ENCODE measurements at places on chromosomes 1 and 21.

DNA sequence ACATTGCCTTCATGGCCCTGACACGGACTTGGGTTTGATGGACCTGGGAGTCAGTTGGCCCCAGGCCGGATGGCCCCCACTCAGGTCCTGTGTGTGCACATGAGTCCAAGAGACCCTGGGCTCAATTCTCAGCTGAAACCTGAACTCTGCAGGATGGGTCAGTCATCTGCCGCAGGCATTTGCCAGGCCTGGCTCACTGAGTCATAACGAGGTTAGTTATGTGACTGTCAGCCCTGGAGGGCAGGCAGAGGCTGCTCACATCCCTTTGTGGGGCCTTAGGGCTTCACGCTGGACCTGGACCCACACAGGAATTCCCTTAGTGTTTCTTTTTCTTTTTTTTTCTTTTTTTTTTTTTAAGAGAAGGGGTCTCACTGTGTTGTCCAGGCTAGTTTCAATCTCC, 46.5 kb downstream of the PSMG1 start:
- no peak for DNase-seq

GRCh38 chr1:181484821-181485220, 1.5 kb downstream of the CACNA1E start:
- no peak for DNase-seq

GRCh38 chr1:85158910-85159309, 41.9 kb downstream of the SYDE2 start:
- no peak for DNase-seq

DNA sequence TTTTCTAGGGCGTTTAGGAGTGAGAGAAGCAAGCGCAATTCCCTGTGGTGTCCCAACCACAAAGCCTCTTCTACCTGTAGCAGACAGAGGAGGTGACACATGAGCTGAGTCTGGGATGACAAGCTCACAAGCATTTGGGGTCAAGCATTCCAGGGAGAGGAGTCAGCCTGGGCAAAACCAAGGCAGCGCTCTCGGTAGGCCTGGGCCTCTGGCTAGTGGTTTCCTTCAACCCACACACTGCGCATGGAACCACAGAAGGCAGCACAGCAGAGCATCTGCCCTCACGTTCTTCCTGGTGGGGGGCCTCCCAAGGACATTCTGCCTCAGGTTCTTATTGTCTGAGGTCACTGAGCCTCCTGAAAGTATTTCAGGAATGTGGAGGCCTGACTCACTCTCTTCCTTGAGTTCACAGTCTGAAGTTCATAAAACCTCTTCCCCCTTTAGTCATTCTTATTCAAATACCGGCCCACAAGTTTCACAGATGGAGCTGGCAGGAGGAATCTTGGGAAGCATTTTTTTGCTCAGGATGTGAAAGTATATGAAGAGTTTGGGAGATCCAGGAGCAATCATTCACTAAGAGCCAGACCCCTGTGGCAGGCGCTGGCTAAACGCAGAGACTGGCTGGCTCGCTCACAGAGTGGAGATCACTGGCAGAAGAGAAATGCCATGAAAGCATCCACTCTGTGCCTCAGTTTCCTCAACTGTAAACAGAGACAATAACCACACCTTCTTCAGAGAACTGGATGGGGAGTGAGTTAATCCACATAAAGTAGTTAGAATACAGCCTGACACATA, 26.8 kb downstream of the CCN1 start:
- DNase-seq: no peak

- DNase-seq: no peak
Observed at GRCh38 chr1:101653482-101653946, 343.2 kb downstream of the OLFM3 start.

- DNase-seq: no peak
Observed at GRCh38 chr1:235093013-235093695, 35.5 kb downstream of the TOMM20 start.

GRCh38 chr1:85911742-85912141, 203.5 kb upstream of the ZNHIT6 start:
- no peak for DNase-seq

- peak; percentile 95 for DNase-seq
Observed at GRCh38 chr1:150552128-150552910, 3.1 kb downstream of the ADAMTSL4 start.

- DNase-seq: peak; percentile 56
Observed at GRCh38 chr1:111729271-111729921, 9.8 kb downstream of the INKA2 start.

DNA sequence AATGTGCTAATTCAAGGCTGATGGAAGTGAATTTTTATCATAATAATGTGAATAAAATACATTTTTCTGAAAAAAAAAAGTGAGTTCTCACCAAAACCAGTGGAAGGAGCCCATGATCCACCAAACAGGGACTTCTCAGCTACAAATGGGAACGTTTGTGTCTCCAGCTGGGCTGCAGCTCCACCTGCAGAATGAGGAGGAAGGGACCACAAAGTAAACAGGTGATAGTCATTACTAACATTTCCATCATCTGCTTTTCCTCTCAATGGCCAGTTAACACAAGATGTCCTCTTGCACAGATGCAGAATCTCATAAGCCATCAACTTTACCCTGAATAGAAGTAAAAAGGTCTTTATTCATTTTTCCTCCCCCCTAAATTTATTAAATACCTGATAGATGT, 246.2 kb downstream of the MRPL39 start:
- DNase-seq: no peak

DNA sequence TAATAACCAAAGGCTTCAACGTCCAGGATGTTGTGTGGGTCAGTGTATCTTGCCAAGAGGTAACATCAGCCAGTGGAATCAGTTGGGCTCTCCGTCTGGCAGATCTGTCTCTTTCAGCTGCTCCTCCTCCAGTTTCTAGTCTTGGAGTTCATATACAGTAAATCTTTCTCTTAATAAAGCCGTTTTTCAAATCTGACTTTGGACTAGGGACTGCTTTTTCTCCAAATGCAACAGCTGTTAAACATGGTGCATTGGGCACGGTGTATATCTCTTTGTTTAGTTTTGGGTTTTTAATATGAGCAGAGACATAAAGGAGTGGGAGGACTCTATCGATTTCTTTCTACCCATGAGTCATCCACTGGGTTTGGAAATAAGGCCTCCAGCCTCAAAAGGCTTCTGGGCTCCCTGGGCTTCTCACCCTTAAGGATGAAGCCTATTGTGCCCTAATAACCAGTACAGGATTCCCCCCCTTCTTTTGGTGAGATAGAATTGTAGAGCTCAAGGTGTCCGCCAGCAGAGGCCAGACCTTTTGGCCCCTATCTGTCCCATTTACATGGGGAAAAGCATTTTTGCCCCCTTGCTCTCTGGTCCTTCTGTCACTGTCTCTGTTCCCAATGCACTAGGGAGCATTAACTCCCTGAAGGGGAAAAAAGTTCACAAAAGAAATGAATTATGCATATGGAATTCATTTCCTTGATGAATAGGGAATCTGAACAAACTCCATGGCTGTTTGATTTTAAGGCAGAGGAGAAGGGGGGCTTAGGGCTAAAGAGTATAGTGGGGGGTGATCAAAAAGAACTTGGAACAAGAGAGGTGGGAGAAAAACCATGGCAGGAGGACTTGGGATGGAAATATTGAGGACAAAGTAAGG, 86.0 kb downstream of the PBX1 start:
- DNase-seq: no peak

DNA sequence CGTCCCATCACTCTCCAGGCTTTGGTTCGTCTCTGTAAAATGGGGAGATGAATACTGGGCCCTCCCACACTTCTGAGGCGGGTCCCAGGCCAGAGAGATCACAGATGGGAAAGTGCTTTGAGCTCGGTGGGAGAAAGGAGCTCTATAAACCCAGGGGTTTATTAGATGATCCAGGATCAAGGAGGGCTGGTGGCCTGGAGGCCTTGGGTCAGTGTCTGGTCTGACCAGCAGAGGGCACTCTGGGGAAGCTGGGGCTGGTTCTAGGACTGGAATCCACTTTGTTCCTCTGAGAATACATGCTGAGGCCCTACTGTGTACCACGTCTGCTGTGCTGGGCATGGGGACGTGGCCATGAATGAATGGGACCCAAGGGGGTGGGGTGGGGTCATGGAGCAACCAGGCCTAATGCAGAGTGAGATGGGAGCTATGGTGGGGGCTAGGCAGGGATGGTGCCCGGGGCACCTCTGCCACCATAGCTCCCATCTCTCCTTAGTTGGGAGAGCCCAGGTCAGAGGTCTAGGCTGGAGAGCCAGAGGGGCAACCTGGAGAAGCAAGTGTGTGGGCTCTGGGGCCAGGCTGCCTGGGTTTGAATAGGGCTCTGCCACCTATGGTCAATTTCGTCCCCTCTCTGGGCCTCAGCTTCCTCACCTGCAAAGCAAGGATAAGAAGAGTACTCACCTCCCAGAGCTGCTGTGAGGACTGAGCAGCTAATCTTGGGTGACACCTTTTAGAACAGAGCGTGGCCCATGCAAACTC, 9.0 kb upstream of the FAM131C start:
- DNase-seq: no peak

GRCh38 chr1:79568411-79568810, 561.9 kb upstream of the ADGRL4 start:
- DNase-seq: no peak

GRCh38 chr1:19776287-19776686, 23.4 kb downstream of the TMCO4 start:
- no peak for DNase-seq

DNA sequence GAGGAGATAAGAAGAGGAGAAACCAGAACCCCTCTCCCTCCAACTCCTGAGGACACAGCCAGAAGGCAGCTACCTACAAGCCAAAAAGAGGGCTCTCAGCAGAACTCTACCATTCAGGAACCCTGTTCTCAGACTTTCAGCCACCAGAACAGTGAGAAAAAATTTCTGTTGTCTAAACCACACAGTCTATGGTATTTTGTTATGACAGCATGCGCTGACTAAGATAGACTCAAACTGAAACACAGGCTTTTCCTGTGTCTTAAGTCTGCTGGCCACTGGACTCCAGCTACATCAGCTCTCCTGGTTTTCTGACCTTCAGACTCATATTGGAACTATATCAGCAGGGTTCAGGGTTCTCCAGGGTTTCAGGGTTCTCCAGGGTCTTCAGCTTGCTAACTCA, 126.5 kb upstream of the TNFSF4 start:
- no peak for DNase-seq

DNA sequence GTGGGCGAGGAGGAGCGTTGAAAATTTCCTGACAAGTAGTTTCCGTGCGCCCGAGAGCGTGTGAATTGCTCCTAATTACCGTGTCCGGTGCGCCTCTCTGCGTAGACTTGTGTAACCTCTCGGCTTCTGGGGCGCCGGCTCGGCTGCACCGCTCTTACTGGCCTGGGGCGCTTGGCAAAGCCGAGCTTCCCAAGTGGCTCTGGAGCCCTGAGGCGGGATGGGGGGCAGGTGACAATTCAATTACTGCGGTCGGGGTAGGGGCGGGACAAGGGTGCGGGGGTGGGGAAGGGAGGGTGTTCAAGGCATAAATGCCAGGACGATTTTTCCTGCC, 392 bp upstream of the DMRTA2 start:
- no peak for DNase-seq

All from coronary artery (tissue), 2 donors.